ENCODE measurements at places on chromosomes 3 and 15.

GRCh38 chr15:52003710-52004109, 15.3 kb upstream of the MAPK6 start:
- DNase-seq, result no peak

DNA sequence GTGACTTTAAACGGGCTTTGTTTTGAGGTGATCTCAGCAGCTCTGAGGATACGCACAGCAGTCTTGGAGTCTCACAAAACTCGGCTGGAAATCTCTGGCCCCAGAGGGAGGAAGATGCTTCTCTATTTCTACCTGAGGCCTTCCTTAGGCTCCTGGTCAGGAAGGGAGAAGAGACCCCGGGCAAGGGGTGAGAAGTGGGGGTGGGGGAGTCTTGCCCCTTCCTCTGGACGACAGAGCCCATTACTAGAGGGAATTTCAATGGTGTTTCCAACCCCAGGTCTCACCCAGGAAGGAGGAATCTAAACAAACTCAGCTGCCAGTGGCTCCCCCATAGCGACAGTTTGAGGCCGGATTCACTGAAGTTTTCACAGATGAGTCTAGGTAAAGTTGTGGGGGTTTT, 37.4 kb upstream of the PCSK6 start:
- DNase-seq, result no peak

- no peak for DNase-seq
These were observed 235.7 kb downstream of the SATB1 start for GRCh38 chr3:18189282-18190050.

- no peak for DNase-seq
These were observed 835.7 kb downstream of the OTOL1 start for GRCh38 chr3:162332344-162332743.

DNA sequence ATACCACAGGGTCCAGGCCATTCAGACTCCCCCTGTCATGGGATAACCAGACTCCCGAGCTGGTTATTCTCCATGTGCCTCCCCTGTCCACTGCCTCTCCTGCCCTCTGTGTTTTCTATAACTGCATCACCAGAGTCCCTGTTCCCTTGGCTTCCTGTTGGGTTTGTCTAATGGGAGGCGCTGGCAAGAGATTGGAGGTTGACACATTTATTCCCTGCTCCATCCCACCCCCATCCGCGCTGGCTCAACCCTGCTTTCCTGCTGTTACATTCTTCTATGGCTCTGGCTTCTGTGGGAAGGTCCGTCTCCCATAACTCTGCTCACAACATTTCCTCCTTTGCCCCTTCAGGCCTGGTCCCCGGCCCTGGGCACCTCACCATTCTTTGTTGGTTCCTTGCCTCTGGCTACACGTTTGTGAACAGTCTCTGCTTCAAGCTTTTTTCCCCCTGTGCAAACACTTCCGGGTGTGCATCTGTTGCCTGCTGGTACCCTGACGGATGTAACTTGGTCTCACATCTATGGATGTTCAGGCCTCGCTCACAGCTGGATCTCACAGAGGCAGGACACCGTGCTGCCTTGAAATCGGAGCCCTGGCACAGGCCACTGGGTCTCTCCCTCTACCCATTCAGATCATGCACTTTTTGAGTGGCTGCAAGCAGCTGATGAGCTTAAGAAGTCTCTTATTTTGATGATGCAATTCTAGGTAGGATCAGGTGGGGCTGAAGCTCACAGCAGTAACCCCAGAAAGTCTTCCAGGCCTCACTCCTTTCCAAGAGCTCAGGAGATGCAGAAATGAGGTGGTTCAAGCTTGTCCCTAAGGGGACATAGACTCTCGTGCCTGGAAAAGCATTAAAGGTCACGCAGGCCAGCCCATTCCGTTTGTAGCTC, 68.6 kb upstream of the ATP13A3 start:
- no peak for DNase-seq

GRCh38 chr3:196965804-196966173, 2.8 kb downstream of the PIGZ start:
- no peak for DNase-seq

DNA sequence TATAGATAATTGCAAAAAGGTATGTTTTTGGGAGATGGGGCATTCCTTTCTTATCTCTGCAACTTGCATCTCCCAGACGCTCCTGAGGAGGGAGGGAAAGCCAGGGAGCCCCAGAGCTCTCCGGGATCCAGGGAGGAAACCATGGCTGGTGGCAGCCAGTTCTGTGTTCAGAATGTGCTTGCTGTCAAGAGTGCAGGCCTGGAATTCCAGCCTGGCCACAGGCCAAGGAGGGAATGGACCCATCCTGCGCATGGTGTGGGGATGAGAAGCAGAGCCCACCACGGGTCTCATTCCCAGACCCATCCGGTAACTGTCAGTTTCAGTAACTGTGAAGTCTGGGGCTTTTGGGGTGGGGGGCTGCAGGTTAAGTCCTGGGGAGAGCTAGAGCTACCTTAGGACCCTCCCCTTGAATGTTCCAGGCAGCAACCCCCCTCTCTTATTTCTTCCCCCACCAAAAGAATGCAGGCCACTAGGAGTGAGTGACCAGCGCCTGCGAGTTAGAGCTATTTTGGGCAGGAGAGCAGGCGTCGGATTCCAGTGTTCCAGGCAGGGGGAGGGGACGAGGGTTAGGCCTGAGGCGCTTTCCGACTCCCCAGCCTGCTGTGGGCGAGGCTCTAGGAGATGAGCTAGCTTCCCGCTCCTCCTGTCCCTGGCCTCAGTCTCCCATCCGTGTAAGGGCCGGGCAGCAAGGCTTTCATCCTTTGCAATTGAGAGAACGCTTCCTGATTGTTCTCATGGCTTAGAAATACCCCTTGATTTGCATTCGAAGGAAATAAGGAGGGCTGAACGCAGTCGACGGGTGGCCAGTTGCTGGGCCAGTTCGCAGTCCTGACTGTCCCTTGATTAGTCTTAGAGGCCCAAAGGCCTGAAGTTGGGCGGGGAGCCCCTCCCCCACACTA, 781 bp upstream of the DAG1 start:
- no peak for DNase-seq

GRCh38 chr15:100060276-100060926, 281.4 kb downstream of the ADAMTS17 start:
- no peak for DNase-seq

- DNase-seq, result no peak
These were observed 232.9 kb downstream of the TJP1 start for GRCh38 chr15:29589416-29589815.

GRCh38 chr3:125166599-125167136, 45.9 kb downstream of the SLC12A8 start:
- DNase-seq, result no peak

DNA sequence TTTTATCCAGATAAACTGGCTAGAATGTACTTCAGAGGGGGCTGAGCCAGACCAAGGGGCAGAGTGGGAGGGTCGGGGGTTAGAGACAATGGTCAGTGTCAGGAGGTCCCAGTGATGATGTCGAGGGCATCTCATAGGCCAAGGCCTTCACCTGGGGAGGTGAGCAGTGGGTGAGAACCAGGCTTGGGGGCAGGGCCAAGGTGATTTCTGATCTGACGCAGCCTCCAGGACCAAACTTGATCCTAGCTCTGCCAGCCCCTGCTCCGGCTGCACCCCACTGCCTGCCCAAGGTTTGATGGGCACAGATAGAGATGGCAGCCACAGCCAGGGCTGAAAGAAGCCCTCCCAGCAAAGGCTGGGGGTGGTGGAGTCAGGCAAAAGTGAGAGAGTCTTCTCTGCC, 14.9 kb downstream of the XYLB start:
- no peak for DNase-seq

DNA sequence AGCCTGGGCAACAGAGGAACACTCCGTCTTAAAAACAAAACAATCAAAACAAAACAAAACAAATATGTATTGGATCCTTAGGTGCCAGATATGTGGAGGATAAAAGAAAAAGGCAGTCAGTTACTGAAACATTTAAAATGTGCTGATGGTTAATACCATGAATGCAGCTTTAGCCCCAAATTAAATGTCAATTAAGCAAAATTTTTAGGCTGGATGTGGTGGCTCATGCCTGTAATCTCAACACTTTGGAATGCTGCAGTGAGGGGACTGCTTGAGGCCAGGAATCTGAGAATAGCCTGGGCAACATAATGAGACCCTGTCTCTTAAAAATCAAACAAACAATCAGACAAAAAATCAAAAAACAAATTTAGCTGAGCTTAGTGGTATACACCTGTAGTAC, 8.5 kb upstream of the CHMP2B start:
- no peak for DNase-seq

DNA sequence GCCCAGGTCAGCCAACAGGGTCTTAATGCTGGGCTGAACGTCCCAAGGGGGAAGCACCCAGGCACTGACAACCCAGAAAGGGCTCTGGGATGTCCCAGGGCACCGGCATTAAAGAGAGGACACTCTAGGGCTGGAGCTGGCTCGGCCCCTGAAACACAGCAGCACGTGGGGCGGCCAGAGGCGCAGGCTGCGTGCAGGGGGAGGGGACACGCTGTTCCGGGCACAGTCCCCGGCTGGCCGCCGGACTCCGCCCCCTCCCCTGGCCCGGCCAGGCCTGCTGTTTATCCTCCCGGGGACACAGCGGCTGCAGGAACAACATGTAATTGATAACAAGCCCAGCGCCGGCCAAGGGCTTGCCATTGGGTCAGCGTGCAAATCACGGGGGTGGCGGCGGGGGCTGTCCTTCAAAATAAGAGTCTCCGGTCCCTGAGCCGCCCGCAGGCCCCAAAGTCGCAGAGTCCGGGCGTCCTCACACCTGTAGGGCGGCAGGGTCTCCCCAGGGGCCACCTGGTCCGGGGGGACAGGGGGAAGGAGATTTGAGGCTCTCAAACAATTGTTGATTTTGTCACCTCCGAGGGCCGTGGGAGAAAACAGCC, 1.3 kb downstream of the KLF15 start:
- no peak for DNase-seq

DNA sequence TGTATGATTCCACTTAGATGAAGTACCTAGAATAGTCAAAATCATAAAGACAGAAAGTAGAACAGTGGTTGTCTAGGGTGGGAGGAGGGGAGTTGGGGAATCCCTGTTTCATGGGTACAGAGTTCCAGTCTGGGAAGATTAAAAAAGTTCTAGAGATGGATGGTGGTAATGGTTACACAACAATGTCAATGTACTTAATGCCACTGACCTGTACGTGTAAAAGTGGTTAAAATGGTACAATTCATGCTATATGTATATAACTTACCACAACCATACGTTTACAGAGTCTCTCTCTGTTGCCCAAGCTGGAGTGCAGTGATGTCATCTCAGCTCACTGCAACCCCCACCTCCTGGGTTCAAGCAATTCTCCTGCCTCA, 6.5 kb downstream of the SFMBT1 start:
- DNase-seq, result no peak

DNA sequence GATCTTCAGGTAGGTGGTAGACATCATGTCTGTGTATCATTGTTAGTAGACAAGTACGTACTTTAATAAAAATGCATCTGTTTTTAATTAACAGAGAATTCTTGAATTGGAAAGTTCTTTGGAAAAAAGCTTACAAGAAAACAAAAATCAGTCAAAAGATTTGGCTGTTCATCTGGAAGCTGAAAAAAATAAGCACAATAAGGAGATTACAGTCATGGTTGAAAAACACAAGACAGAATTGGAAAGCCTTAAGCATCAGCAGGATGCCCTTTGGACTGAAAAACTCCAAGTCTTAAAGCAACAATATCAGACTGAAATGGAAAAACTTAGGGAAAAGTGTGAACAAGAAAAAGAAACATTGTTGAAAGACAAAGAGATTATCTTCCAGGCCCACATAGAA, 149.1 kb upstream of the LRRFIP2 start:
- no peak for DNase-seq

- no peak for DNase-seq
These were observed 138.2 kb downstream of the ATP10A start for GRCh38 chr15:25724899-25725298.

- no peak for DNase-seq
These were observed 35.0 kb upstream of the PLCL2 start for GRCh38 chr3:16849795-16850194.

GRCh38 chr3:179898024-179898423, 138.7 kb downstream of the PEX5L start:
- no peak for DNase-seq

- no peak for DNase-seq
These were observed 14.9 kb upstream of the CILP start for GRCh38 chr15:65226221-65226620.

DNA sequence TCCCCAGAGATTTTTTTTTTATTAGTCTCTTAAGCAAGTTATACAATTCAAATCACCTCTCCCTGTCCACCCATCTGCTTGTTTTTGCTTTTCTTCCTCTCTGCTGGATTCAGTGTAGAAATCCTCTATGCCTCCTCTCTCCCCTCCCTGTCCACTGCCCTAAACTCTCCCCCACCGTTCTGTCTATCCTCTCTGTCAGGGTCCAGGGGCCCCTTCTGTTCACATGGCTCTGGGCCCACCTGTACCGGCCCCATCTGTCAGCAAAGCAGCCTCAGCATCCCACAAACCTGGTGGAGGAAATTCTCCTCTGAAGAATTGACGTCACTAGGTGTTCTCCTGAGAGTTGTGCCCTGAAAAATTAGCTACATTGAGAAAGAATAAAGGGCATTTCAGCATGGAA, 137.6 kb upstream of the CMC1 start:
- DNase-seq, result no peak

GRCh38 chr3:193605876-193606275, 12.9 kb downstream of the OPA1 start:
- DNase-seq, result peak; percentile 39
